ENCODE measurements at places on chromosomes 1 and 21.

GRCh38 chr1:14896381-14897079 lies 257.0 kb upstream of the TMEM51 start:
- DNase-seq = no peak

- no peak for DNase-seq
Measured at GRCh38 chr1:84861988-84862644, 30.9 kb downstream of the LPAR3 start.

DNA sequence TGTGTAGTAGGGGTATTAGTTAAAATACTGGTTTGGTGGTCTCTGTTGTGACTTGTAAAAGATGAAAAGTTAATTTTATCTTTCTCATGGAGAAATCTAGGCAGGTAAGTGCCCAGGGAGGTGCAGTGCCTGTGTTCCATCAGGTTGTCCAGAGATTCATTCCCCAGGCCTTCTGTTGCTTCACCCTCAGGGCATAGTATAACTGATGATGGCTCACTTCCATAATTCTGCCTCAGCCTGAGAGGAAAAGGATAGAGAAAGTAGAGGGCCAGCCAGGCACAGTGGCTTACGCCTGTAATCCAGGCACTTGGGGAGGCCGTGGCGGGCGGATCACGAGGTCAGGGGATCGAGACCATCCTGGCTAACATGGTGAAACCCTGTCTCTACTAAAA lies 153.9 kb downstream of the FMN2 start:
- no peak for DNase-seq

DNA sequence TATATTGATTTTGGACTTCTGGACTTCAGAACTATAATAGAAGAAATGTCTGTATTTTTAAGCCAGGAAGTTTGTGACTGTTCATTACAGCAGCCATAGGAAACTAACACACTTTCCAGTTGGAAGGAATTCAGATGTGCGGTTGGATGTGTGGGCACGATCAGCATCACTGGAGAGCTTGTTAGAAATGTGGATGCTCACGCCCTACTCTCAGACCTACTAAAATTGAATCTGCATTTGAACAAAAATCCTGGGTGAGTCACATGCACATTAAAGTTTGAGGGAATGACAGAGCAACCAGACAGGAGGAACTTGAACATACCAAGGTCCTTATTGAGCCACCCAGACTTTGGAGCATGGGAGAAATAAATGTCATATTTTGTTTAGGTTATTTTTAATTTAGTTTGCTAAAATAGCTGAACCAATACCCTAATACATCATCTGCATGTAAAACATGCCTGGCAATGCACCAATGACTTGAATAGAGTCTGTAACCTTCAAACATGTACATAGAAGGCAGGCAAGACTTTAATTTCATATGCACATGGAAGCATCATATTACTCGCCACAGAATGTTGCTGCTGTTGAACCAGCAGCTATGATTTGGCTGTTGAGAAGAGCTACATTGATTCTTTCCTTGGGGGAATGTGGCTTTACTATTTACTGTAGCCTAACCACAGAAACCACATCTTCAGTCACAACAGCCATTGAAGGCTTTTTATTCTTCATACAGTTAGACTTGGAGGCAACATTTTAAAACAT lies 346.2 kb downstream of the BARHL2 start:
- DNase-seq = no peak

DNA sequence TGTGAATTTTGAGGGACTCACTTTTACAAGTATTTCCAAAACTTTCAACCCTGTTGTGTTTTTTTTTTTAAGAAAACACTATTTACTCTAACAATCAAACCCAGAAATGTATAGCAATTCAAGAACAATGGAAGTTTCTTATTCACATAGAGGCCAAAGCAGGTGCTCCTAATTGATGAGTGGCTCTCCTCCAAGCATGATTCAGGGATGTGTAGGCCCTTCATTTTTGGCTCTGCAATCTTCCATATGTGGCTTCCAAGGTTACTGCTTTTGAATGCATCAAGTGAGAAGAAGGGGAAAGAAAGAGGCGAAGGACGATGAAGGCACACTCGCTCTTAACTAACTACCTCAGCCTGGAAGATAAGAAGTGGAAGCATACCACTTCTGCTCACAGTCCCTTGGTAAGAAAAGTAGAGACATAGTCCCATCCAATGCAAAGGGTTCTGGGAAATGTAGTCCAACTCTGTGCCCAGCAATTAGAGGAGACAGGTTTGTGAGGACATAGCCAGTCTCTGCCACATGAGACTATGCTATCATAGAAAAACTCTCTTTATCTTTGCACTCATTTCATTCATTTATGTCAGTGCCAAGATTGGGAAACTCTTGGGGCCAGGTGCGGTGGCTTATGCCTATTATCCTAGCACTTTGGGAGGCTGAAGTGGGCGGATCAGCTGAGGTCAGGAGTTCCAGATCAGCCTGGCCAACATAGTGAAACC lies 46.0 kb downstream of the OPTC start:
- DNase-seq = no peak

DNA sequence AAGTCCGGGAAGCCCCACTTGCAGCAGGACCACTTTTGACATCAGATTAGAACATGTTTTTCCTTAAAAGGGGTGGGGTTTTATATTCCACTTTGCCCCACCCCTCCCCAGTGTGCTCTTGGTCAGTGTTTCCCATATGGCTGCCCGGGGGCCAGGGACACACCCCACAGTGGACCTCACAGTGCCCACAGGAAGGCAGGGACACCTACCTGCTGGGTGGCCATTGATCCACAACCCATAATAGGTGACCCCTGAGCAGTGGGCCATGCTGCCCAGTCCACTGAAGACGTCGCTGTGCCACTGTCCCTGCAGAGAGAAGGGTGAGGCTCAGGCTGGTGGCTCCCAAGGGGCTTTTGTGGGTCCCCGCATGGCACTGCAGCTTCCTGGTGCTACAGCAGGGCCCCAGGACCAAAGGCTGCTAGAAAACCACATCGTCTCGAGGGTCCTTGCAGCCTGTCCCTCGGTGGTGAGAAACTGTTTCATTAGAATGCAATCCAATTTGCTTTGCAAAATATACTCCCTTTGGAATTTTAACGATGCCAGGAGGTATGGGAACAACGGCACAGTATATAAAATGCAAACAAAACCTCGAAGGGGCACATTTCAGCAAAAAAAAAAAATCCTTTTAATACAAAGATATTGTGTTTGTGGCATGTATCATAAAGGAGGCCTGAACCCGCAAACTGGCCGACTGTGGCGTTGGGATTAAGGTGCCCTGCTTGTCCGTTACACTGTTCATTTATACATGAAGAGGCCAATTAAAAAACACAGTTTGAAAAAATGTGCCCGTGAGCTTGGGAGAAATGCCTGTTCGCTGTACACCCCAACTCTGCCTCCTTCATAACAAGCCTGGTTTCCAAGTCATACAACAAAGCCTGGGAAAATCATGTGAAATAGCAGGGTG lies 16.9 kb downstream of the MORN1 start:
- DNase-seq = no peak

DNA sequence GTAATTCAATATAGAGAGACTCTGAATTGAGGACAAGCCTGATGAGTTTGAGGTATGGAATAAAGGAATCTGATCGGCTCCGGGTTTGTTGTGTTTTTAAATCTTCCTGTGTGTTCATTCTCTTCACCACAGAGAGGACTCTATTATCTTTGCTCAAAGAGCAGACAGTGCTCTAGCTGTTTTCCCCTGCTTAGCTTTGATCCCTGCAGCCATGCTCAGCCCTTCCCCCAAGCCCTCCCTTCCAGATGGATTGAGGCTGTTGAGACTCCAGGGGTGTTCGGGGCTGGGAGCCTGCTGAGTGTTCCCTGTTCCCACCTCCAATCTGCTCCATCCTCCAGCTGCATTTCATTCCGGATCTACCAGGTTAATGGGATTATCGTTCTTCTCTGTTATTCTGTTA lies 74.2 kb upstream of the CXADR start:
- DNase-seq = no peak

DNA sequence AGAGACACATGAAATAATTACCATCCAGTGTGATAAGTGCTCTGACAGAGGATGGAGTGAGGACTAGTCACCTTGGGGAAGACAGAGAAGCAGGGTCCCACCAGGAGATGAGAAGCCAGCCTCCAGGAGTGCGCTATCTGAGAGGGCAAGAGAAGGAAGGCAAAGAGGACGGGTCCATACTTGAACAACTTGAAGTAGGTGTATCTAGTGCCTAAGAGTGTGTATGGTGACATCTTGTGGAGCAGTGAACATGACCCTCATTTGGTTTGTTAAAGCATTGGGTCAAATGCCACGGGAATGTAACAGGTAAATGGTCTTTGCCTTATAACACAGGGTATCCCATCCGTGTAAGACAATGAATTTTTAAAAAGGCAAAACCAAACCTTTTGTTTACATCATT lies 39.8 kb downstream of the MRPL39 start:
- no peak for DNase-seq

- DNase-seq = no peak
Measured at GRCh38 chr1:202685641-202686040, 24.6 kb downstream of the SYT2 start.

GRCh38 chr1:205636732-205637131 lies 4.9 kb upstream of the ELK4 start:
- no peak for DNase-seq

DNA sequence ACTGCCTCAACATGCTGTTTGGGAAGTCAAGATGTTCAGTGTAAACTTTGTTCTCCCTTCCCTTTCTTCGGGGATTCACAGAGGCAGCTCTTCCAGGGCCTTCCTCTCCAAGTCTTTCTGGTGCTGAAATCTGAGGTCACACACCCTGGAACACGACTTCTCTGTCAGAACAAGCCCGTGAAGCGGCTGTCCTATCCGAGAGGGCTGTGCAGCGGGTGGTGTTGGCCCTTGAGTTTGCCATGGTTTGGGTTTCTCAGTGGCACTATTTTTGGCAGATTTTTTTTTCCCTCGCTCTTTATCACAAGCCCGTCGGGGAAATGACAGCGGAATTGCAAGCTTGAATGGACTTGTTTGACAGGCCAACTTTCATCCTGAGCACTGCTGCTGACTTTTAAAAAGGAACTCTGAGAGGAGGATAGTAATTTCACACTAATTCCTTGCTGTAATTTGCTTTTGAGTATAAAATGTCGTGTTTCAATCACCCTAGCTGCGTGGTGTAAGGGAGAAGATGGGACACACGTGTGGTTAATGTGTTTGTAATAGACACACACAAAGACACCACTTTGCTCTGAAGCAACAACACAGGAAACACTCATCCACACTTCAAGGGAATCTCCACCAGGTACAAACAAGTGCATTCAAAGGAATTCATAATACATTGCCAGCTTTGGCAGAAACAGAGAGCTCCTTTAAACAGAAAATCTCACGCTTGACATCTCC lies 60.1 kb upstream of the TARBP1 start:
- no peak for DNase-seq

DNA sequence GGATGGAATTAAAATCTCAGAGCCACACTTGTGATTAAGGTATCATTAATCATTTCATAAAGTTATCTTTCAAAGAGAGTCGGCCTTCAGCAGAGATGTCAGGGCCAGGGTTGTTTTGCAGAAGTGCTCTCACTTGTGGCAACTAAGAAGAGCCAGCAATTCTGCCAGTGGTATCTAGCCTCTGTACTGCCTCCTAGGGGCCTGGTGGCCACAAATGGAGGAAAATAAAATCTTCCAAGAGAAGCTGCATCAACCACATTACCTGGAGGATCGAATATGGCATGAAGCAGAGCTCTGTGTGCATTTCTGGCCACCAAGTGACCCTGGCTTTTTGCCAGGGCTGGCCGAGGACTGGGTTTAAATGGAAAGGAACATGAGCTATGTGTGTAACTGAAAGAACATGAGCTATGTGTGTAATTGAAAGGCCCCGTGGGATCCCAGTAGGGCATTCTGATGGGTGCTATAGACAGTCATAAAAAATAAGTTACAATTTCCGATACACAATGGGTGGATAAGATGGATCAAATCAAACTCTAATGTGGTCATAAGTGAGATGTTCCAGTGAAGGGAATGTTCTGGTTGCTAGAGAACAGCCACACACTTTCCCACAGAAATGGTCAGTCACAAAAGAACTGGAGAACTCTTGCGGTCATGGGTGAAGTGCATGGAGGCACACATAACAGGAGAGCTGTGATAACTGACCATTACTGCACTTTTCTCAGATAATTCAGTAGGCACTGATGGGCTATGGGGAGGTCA lies 335.8 kb downstream of the CAMTA1 start:
- DNase-seq = no peak

- DNase-seq = no peak
Measured at GRCh38 chr1:227673441-227673840, 61.7 kb downstream of the JMJD4 start.

GRCh38 chr1:63612564-63612963 lies 19.4 kb downstream of the PGM1 start:
- DNase-seq = no peak

GRCh38 chr1:26225033-26225831 lies 8.8 kb upstream of the CEP85 start:
- DNase-seq = peak; percentile 50

DNA sequence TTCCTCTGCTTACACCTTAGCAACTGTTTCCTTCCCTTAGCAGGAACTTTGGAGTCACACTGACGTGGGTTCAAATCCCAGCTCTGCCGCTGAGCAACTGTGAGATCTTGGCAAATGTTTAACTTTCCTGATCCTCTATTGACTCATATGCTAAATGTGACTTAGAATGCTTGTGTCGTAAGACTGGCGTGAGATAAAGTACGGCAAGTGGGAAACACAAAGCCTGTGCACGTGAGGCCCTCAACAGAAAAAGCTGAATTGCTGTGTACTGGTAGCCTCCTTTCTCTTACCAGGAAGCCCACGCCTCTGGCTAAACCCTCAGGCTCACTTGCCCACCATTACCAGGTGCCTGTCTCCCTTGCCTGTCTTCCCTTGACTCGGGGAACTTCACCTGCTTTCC lies 135.4 kb upstream of the TNR start:
- no peak for DNase-seq

DNA sequence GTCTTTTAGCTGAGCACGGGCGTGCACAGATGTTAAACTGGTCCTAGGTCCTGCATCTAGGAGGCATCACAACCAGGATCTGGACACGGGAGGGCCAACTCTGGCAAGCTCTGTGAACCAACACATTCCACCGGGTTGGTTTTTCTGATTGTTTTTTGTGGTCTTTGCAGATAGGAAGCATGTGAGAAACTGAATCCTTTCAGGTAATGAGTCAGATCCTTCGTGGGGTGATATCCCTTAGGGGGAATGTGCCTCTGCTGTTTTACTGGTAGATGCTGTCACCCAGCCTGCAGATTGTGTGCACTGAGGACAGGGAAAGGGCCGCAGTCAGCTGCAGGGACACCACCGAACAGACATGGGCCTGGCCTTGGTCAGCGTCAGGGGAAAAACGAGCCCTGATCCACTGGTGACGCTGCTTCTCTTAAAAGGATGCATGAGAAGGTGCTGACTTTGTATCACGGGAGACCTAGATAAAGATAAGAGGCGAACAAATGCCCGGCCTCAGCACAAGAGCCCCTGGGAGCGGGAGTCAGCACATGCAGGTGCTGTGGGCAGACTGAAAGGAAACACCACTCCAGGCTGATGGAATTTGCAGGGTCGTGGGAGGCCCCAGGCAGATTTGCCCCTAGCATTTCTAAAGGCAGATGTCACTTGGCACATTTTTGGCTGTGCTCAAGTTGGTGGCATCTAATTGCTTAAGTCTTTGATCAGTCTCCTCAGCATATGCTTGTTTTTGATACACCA lies 51.1 kb downstream of the DOP1B start:
- no peak for DNase-seq

- no peak for DNase-seq
Measured at GRCh38 chr1:198087831-198088230, 69.0 kb upstream of the NEK7 start.

GRCh38 chr1:47779613-47780012 lies 217.6 kb downstream of the TRABD2B start:
- DNase-seq = no peak

- no peak for DNase-seq
Measured at GRCh38 chr1:44296806-44297205, 58.3 kb downstream of the ERI3 start.
